Activated CD8-positive, alpha-beta T cell treated with anti-CD3 and anti-CD28 coated beads, Interleukin-2, amount 10 ng/mL, durations not matched to agents 7 days and 5 days (primary cell): ENCODE measurements at places on chromosomes 1 and 21. TPM values are rescaled to one million over a fixed set of nuclear protein-coding genes. Genes with fewer than 3 reads are reported as not detected.

Gene SLAMF7
- 88.5 TPM for total RNA-seq

- peak; percentile 58 for DNase-seq
Measured at GRCh38 chr1:12275370-12275769, 45.5 kb downstream of the VPS13D start.

Gene GOLT1A
- total RNA-seq = not detected

- no peak for DNase-seq
Measured at GRCh38 chr21:35062016-35062415, 12.9 kb upstream of the RUNX1 start.

DNA sequence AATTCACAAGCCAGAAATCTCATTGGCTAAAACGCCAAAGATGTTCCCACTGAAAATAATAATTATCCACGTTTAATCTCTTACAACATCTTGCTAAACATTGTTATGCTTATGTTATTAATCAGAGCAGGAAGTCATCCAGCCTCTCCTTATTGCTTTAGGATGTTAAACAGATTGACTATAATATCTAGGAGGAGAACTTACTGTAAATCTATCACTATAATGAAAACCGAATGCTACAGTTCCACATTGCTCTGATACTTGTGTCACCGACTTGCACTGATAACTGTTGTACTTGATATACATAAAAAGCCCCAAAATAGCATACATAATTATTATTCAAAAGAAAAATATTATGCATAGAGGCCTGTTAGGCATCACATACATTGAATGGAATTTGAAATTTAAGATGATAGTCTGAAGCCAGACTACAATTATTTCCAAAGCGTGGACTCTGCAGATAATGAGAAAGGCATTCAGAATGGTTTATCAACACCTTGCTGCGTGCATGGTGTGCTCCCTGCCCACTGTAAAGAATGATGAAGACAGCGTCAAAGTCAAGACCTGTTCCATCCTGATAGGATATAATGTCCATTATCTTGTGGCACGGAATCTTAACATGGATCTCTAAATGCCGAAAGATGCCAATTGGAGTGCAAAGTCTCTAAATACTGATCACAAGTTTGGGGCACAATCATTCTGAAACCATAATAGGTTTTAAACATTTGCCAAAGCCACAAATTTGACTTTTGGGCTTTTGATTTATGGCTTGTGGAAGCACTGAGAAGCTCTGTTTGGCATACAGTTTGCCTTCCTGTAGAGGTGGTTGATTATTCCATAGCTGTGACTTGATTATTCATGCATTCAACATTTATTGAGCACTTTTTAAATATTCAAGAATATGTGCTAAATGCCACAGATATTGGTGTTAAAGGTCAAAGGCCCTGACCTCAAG is 71.3 kb downstream of the CRB1 start:
- no peak for DNase-seq

GRCh38 chr1:45957684-45958083 is 154.3 kb downstream of the MAST2 start:
- no peak for DNase-seq

Gene KIF26B
- total RNA-seq = 0.08 TPM
